Fibroblast of lung (primary cell): ENCODE measurements at places on chromosomes 6 and 20. TPM values are rescaled to one million over a fixed set of nuclear protein-coding genes. Genes with fewer than 3 reads are reported as not detected.

DNA sequence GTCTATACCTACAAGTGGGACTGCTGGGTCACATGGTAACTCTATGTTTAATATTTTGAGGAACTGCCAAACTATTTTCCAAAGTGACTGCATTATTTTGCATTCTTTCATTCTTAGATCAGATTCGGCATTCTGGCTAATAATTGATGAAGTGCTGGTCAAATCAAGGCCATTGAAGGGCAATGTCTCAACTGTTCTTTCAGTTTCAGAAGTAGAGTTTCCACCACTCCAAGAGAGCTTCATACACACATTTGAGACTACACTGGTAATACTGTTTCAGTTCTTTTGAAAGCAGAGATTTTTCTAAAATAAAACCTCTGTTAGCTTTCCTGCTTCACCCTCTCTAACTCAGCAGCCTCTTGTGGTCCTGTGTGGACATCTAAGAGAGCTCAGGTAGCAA, 154.5 kb downstream of the CFAP61 start:
- DNase-seq, result no peak

GRCh38 chr6:118495485-118496280, 52.4 kb upstream of the PLN start:
- DNase-seq, result no peak

The TCF21 gene
- 8.2 and 11.1 TPM in 2 replicates for total RNA-seq

- DNase-seq, result no peak
Observed at GRCh38 chr6:137202078-137202477, 17.1 kb downstream of the IFNGR1 start.

DNA sequence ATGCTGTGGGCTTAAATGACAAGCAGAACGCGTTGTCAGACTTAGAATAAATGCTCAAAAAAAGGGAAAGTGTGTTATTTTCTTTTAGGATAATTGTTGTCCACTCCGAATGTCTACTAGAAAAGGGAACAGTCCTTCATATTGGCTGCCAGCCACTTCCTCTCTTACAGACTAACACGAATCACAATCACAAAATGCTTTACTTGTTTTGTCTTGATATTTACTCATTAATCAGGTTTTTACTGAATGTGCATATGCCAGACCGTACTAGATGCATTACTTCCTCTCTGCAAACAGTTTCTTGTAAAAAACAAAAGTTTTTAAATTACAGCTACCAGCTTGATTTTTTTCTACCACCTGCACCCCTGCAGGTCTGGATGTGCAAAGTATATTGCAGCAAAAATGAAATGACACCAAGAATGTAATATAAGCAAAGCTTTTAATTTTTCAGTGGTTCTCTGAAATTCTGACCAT, 821 bp downstream of the DHX35 start:
- DNase-seq, result no peak

GRCh38 chr20:8148501-8148900, 16.4 kb downstream of the PLCB1 start:
- DNase-seq, result peak; percentile 39

The TRIM38 gene
- 14.4 and 14.5 TPM in 2 replicates for total RNA-seq

The FHL5 gene
- total RNA-seq, result not detected in 2 replicates

GRCh38 chr6:64459411-64459944, 823.9 kb downstream of the PHF3 start:
- no peak for DNase-seq

The GSTA4 gene
- total RNA-seq, result 44.9 and 54.0 TPM in 2 replicates

DNA sequence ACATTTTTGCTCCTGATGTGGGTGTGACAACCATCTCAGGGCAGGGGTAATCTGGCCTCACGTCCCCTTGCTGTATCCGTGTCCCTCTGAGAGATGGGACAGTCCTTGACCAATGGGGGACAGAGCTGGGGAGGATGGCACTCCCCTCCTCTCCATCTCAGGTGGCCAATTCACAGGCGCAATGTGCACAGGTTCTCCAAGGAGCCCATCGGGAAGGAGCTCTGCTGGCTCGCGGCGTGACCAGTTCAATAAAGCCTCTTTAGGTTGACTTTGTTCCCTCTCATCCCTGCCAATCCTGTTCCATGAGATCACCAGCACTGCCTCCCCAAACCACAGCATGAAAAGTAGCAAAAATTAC, 196.3 kb upstream of the SLC24A3 start:
- no peak for DNase-seq

- no peak for DNase-seq
Observed at GRCh38 chr20:49647550-49647949, 66.1 kb downstream of the B4GALT5 start.

GRCh38 chr6:169805242-169805838, 53.9 kb downstream of the ERMARD start:
- DNase-seq, result no peak

DNA sequence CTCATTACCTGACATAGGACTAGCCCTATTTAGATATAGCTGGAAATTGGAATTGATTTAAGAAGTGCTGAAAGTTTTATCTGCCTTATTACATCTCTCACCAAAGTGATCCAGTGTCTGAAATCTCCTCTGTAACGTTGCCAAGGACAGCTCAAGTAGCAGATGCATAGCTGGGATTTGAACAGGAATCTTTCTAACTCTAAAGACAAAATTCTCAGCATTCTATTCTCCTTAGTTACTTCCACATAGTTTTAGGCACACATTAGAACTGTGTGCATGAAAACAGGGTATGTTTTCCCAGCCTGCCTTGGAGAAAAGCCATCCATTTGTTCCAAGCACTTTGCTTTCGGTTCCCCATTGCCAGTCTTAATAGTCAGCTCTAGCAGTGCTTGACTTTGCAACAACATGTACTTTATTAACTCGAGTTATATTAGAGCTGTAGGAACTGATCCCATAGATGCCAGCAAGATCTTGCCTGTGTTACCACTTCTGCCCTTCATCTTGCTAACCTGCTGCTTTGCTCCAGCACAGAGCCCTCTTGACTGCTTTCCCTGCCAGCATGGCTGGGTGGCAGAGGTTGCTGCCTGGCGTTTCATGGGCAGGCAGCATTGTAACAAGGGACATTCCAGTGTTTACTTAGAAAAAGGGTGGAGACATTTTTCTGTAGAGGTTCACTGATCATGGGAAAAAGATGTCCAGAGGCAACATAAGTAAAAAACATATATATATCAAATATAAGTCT, 56.1 kb upstream of the STMND1 start:
- DNase-seq, result peak; percentile 71

GRCh38 chr6:127182501-127182900, 64.0 kb downstream of the RSPO3 start:
- DNase-seq, result peak; percentile 48

- peak; percentile 84 for DNase-seq
Observed at GRCh38 chr20:50267041-50267865, 76.6 kb downstream of the CEBPB start.

DNA sequence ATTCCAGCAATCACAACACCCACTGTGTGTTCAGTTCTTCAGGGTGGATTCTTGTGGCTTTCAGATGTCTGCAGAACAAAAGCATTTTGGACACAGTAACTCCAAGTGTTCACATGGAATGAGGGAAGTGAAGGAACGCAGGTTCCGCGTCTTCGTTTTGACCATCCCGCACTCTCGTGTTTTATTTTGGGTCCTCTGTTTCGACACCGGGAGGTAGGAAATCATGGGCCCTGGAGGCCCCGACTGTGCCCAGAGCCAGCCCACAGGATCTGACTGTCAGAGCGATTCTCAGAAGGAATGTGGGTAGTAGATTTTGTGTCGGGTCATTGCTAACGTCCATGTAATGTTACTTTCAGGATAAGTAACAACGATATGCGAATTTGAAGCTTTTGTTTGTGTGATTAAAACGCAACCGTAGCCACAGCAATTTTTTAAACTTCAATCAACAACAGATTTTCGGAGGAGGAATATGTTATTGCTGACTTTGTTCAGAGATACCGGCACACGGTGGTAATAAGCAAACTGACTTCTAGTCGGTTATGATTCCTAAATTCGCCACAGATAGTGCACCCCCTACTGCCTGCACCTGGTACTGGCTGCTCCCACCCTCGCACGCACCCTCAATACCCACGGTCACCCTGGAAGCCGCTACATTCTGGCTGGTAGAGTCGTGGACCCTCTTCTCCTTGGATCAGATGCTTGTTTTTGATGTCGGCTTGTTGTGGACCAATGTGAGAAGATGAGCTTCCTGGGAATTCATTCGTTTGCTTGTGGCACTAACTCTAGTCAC, 10.5 kb downstream of the NPEPL1 start:
- DNase-seq, result no peak

The BFSP1 gene
- 1.8 and 2.3 TPM in 2 replicates for total RNA-seq

DNA sequence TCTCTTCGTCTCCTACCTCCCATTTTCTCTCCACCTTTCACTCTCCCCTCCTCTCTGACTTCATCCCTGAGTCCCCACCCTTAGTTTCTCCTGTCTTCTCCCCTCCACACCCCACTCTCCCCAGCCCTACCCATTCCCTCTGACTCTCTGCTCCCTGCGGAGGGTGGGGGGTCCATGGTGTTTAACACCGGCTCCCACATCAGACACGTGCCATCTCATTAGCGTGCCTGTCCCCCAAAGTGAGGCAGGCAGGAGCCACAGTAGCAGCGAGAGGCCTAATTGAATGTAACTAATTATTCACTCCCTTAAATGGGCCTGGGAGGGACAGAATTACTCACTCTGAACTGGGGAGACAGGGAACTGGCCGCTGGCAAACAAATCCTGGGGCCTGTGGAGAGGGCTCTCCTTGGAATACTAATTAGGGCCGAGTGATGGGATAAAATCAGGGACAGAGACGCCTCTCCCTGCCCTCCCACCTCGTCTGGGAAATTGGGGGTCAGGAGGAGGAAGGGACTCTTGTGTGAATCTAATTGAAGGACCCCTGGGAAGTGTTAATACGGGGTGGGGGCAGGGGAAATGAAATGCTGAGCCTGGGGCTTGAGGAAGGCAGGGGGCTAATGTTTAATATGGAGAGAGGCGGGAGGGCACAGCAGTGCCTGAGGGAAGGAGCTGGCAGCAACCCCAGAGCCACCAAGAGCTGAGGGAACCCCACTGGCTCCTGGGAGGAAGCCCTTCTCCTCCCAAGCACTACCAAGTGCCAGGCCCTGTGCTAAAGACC, 17.9 kb downstream of the CD40 start:
- DNase-seq, result no peak

DNA sequence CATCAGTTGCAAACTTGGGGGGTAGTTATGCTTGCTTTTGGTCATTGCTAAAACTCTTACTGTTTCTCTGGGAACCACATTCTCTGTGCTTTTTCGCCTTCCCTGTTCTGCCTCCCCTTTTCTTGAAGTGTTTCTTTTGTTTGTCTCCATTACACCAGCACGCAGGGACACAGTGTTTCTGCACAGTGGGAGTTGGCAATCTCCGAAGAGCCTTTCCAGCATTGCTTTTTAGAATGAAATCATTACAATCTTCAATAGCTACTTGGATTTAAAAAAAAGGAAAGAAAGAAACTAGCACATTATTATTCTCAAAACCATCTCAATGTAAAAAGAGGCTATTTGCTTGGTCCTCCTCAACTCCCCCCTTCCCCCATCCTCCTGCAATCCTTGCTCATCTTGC, 536.7 kb upstream of the MMS22L start:
- no peak for DNase-seq

- DNase-seq, result no peak
Observed at GRCh38 chr20:21270806-21271205, 32.3 kb upstream of the XRN2 start.

The SLC12A5 gene
- 0.26 and 0.50 TPM in 2 replicates for total RNA-seq

The SPATA25 gene
- 1.5 and 3.6 TPM in 2 replicates for total RNA-seq

The OPRM1 gene
- total RNA-seq, result not detected in 2 replicates

DNA sequence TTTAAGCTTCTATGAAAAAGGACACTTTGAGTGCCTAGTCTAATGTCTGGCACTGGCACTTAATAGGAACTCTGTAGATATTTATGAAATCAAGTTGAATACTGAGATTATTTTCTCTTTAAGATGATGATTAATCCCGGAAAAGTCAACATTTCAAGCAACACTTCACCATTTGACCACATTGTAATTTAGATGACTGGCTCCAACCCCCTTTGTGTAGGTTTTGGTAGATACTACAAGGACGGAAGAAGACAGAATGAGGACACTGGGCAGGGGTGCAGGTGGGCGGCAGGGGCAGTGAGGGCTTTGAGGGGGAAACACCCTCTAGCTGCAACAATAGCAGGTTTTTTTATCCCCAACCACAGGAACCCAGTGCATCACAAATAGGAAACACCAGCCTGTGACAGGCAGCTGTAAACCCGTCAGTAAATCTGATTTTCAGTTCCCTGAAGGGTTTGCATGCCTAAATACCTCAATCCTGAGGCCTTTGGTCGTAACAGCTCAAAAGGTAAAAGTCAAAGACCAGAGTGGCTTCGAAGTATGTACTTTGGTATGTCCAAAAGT, 4.6 kb downstream of the DTNBP1 start:
- no peak for DNase-seq

GRCh38 chr6:160679402-160679769, 15.3 kb upstream of the LPA start:
- DNase-seq, result no peak

The BIRC7 gene
- not detected in 2 replicates for total RNA-seq

DNA sequence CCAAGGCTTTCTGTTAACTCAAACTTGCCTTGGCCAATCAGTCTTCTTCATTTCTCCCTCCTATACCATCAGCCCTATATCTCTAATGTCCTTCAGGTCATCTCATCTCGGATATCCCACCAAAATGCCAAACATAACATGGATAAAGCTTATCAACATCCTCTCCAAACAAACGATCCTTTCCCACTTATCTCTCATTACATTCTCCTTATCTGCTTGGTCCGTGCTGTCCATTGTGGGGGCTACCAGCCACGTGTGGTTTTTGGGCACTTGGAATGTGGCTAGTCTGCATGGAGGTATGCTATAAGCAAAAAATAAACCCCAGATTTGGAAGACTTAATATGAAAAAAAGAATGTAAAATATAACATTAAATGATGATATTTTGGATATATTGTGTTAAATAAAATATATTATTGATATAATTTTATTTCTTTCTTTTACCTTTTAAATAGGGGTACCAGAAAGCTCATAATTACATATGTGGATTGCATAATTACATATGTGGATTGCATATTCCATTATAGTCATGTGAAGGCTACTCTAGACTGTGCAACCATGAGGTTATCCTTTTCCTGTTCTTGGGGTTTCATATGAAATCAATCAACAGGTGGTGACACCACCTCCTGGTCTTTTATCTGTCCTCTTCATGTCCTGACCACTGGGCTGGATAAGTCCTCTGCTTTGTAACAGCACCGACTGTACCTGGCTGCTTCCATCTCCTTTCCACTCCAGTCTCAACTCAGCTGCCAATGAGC, 123.0 kb downstream of the CD83 start:
- DNase-seq, result no peak

The CDH4 gene
- total RNA-seq, result 2.3 and 4.8 TPM in 2 replicates

DNA sequence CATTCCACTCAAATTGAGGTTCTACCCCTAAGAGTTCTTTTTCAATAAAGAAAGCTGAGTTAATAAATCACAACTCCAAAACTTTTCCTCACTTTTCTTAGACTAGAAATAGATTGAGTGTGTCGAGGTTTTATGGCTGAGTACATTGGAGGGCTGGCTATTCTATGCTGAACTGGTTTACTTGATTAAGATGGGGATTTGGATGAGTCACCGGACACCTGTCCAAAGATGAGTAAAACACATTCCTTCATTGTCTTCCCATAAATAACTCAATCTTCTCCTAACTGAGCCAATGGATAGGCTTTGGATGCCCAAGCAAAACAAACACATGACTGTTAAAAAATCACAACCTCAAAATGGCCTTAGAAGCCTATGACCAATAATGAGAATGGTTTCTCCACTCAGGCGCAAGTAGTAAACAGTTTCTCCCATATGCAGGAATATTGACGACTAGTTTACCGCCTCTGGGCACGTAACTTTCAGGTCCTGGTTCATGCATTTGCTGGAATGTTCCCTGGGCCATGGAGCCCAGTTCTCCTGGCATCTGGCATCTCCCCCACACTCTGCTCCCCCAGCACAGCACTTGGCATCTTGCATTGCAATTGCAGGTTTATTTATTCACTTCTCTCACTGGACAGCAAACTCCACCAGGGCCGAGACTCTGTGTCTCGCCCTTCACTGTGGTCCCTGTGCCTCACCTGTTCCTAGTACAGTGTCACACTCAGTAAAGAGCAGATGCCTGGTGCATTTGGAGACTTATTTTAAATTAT, 43.9 kb downstream of the BCAS1 start:
- DNase-seq, result no peak
